ENCODE measurements at places on chromosomes 4 and X.
A peak's percentile ranks its signal among the peaks of the same experiment; 100 is the strongest.

- DNase-seq = no peak
These were observed 292.5 kb downstream of the UNC5C start for GRCh38 chr4:95256108-95256835.

GRCh38 chr4:181475781-181476507 lies 767.3 kb upstream of the TENM3 start:
- no peak for DNase-seq

DNA sequence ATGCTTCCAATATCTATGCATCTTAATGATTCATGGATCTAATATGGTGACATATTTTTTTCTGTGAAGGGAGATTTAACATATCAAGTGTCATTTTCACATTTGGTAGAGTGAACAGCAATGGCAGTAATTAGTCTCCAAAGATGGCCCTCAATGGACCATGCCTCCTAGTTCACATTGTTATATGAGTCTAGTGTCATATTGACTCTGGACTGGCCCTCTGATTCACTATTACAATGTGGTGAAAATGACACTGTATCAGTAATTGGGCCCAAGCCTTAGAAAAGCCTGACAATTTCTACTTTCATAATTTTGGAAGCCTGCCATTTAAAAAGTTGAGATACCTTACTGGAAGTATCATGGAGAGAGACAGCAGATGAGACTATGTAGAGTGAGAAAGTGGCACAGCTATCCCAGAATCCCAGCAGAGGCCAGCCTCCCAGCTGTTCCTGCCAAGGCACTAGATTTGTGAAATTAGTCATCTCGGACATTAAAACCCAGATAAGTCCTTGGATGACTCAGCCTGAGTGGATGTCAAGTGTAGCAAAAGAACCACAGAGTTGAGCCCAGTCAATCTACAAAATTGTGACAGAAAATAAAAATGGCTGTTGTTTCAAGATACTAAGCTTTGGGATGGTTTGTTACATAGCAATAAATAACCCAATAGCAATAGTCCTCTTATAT lies 68.4 kb downstream of the ARHGEF38 start:
- no peak for DNase-seq

- DNase-seq = no peak
These were observed 56.1 kb upstream of the HPGD start for GRCh38 chr4:174578366-174578765.

GRCh38 chr4:85910985-85911384 lies 436.0 kb downstream of the ARHGAP24 start:
- no peak for DNase-seq

DNA sequence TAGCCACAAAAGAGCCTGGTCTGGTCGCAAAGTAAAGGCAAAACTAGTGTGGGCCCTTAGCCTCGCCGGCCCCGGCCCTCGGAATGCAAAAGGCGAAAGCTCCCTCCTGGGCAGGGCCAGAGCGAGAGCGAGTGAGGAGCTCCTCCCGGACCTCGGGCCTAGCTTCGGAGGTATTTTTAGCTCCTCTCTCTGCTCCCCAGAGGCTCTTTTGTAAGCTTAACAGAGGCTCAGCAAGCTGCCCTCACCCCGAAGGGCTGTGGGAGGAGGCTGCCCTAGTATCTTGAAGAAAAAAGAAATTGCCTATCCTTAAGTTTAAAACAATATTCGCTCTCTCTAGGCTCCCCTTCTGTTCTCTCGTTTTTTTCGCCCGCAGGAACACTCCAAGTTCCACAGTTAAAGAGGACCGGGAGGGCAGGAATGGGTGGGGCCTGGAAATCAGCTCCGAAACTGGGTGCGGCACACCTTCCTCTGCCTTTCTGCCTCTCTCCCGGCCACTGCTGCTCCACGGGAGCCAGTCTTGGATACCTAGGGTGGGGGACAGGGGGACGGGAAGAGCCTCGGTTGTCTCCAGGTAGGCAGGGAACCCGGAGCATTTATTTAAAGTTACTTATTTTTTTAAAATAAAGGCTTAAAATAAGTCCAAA lies 12.1 kb downstream of the HAND2 start:
- DNase-seq = no peak

GRCh38 chrX:137062915-137063617 lies 29.3 kb upstream of the GPR101 start:
- no peak for DNase-seq

DNA sequence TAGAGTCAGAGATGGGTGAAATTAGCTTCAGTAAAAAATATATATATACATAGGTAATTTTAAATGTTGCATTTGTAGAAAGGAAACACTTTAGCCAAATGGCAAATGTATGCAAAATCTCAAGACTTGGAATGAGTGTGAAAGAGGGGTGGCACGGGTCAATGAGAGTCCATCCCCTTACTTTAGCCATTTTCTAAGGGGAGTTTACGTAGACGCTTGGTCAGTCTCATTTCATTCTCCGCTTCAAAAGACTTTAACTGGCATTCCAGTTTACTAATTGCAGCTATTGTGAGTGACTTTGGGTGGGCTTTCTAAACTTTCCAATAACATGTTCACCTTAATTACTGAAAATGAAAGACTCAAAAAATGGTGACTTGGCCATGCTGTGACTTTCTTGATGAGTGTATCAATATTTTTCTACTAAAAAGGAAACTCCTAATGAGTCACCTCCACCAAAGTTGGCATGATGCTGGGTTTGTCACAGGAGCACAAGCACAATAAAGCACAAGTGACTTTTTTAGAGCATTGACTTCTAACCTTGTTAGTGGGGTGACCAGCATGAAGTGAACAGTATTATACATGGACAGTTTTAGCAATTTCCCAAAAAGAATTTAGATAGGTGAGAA lies 356.0 kb upstream of the RASGEF1B start:
- DNase-seq = no peak

- DNase-seq = no peak
These were observed 20.2 kb upstream of the LIMCH1 start for GRCh38 chr4:41517747-41518146.

- no peak for DNase-seq
These were observed 46.1 kb downstream of the SETD7 start for GRCh38 chr4:139509727-139510410.

GRCh38 chr4:32564626-32565025 lies 1844.5 kb downstream of the PCDH7 start:
- no peak for DNase-seq

- DNase-seq = no peak
These were observed 383.6 kb downstream of the BMPR1B start for GRCh38 chr4:95141361-95141760.

DNA sequence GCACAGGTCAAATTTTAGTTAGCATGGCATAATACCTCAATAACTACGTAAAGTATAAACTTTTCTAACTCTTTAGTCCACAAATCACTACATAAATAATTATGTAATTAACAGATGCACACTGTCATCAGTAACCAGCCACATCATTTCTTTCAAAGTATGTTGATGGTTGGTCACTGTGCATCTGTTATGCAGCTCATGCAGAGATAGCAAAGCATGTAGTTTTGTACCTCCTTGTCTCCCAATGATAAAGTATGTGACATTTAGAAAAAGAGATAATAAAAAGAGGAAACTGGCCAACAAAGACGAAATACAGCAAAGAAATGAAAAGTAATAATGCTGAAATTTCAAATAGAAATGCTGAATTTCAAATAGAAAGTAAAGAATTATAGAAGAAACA lies 2.9 kb downstream of the LAMTOR3 start:
- no peak for DNase-seq

DNA sequence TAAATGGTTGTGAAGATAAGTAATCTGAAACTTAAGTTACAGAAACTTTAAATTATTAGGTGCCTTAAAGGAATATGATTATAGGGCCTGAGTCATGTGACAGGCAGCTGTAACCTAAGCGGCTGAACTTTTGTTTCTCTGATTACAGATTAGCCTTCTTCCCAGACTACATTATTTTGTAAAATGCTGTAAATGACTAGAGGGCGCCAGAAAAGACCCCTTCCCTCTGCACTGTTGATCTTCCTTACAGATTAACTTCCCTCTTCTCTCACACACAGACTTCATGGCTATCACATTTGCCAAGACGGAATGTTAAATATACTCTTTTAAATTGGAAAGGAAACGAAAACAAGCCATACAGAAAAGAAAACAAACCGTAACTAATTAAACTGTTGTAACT lies 96.6 kb downstream of the EVC2 start:
- DNase-seq = no peak

DNA sequence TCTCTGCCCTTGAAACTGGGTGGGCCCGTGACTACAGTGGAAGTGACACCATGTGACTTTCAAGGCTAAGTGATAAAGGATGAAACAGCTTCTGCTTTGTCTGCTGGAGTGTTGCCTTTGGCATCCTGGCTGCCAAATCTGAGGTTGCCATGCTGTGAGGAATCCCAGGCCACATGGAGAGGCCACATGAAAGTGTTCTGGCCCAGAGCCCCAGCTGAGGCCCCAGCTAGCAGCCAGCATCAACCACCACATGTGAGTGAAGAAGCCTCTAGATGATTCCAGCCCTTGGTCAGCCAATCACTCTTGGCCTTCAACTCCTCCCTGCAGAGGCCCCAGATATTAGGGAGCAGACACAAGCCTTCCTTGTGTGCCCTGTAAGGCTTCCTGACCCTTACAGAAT lies 94.4 kb upstream of the BCOR start:
- no peak for DNase-seq

GRCh38 chrX:153874366-153875125 lies 11.4 kb downstream of the L1CAM start:
- no peak for DNase-seq

DNA sequence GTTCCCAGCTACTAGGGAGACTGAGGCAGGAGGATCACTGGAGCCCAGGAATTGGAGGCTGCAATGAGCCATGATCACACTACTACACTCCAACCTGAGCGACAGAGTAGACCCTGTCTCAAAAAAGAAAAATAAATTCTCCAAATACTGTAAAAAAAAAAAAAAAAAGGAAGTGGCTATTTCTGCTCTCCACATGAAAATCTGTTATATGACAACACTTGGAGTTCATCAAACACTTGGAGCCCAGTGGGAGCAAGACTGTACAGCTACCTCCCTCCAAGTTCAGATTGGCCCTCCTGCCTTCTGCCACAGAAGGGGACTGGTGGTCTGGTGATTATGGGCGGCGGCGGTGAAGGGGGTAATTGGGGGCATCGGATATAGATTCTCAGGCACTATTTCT lies 9.0 kb upstream of the CLDN34 start:
- DNase-seq = no peak

GRCh38 chrX:40243755-40244515 lies 146.2 kb upstream of the BCOR start:
- no peak for DNase-seq

DNA sequence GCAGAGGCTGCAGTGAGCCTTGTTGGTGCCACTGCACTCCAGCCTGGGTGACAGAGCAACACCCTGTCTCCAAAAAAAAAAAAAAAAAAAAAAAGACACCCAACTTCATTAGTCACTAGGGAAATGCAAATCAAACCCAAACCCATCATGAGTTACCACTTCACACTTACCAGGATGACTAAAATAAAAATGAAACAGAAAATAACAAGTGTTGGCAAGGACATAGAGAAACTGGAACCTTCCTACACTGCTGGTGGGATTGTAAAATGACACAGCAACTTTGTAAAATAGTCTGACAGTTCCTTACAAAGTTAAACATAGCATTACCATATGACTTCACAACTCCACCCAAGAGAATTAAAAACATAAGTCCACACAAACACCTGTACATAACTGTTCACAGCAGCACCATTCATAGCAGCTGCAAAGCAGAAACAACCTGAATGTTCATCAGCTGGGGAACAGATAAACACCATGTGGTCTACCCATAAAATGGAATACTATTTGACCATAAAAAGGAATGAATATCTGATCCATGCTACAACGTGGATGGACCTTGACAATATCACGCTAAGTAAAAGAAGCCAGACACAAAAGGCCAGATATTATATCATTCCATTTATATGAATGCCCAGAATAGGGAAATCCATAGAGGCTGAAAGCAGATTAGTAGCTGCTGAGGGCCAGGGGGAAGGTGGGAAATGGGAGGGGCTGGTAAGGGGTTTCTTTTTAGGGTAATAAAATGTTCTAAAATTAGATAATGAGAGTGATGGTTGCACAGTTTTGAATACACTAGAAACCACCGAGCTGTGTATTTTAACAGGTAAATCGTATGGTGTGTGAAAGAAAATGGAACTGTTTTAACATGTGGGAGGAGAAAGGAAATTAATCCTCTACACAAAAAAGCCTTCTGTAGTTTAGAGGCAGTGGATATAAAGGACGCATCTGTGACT lies 18.3 kb downstream of the CD99L2 start:
- peak; percentile 19 for DNase-seq

DNA sequence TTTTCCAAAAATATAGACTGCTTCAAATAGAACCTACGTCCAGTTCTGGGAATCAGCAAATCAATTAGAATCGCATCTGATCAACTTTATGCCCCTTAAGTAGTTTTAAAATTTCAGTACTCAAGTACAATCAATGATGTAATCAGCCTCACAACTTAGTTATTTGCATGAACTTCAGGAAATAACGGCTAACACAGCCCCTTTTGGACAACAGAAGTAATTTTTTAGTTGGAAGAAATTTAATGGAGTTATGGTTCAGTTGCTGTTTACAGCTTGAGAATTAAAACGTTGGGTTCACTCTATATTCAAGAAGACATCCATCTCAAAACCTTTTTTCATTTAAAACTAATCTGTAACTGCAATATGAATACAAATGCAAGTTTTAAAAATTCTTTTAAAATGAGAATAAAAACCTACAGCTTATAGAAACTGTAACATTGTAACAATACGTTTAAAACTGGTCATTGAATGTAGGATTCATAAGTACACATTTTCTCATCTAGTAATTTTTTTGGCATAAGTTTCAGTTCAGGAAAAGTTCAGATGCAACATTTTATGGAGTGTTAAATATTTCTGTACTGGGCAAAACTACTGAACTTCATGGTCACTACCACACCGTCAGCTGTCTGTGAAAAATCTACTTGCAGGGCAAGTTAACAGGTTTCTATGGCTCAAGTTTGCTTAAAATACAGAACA lies 956 bp downstream of the TAPT1 start:
- no peak for DNase-seq

DNA sequence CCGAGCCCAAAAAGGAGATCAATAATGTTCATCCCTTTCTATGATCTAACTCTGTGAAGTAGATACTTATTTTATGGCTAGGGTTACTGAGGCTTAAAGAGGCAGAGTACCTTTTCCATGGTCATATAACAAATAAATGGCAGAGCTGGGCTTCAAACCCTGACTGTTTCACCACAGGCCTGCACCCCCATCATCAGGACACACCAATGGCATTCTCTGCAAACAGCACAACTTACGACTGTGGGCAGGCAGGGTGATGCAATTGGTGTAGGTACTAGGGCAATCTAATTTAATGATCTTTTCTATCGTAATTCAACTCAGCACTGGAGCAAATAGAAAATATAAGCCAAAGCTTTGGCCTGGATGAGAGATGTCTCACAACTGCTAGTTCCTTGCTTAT lies 118.8 kb upstream of the CBR4 start:
- no peak for DNase-seq

DNA sequence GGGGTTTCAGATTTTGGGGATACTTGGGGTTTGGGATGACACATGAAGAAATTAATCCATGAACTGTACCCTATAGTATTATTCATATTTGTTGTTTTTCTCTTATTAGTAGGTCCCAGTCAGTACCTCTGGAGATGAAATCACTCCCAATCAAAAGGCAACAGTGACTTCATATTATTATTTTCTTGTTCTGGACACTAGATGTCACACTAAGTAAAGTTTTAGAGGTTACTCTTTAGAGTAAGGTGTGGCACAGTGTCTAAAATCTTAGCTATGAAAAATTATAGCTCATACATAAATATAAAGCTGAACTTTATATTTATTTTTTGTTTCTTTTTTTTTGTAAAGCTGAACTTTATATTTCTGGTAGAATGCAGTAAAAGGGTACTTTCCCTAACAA lies 35.1 kb downstream of the FAM114A1 start:
- peak; percentile 31 for DNase-seq

Measured in CD14-positive monocyte (primary cell).